ENCODE measurements at places on chromosomes 3 and 15. TPM values are rescaled to one million over a fixed set of nuclear protein-coding genes. Genes with fewer than 3 reads are reported as not detected.
A peak's percentile ranks its signal among the peaks of the same experiment; 100 is the strongest.

DNA sequence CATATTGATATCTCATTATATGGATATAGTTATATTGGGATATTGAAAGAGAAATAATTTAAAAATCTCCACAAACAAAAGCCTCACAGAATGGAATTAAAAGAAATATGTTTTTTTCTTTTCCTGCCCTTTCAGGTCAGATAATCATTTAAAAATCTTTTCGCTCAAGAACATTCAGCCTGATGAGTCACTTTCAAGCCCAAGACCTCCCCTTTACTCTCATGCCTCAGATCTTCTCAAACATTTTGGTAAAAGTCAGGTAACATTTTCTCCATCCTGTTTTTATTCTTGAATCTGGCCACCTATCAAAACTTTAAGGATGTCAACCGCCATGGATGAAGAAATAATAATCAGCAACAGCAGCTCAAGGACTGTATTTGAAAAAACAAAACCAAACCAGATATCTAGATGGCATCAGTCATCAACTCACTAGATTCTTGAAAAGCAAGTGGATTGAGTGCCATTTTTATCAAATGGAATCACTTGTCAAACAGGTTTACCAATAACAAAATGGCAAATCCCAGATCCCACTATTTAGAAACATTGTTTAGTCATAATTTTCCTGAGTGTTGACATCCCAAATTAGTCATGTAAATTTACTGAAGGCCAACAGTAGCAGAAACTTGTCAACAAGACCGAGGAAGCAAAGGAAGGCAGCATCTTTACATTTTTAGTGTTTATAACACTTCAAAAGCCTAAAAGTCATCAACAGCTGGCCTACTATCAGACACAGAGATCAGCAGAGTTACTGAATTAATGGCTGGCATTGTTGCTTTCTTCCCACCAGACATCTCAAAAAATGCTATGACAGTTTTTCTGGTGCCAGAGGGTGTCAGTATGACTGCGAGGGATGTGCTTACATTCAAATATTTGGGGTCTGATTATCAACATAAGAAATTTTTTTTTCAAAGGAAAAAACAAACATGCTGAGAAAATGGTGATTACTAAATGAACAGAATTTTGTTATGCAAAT is 444.7 kb downstream of the MAGI1 start:
- DNase-seq: no peak
- H3K4me1 ChIP-seq: no peaks in the 10 kb centered on the region
- no peak overlapping the region for H3K4me3 ChIP-seq
- H3K27ac ChIP-seq: no peak overlapping the region

Gene GHSR
- total RNA-seq: not detected

GRCh38 chr3:123730829-123731228 is 146.0 kb upstream of the HACD2 start:
- no peaks in the 10 kb centered on the region for H3K4me1 ChIP-seq
- no peak overlapping the region for H3K27ac ChIP-seq
- no peak overlapping the region for H3K4me3 ChIP-seq

DNA sequence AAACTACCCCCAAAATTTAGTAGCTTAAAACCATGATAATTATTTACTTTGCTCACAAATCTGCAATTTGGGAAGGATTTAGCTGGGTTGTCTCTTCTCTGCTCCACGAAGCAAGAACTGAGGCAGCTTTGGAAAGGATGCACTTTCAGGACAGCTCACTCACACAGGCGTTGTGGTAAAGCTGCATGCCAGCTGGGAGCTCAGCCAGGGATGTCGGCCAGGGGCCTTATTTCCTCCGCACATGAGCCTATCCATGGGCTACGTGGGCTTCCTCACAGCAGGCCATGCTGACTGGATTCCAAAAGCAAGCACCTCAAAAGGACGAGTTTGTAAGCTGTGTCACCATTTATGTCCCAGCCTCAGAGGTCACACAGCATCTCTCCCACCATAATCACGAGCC is 301.3 kb upstream of the IGF1R start:
- no peak for DNase-seq
- H3K36me3 ChIP-seq: no peaks in the 10 kb centered on the region

Gene LINGO1
- not detected for total RNA-seq

- H3K27me3 ChIP-seq: no peaks in the 10 kb centered on the region
- no peak overlapping the region for H3K4me3 ChIP-seq
- no peak for DNase-seq
- H3K4me1 ChIP-seq: no peaks in the 10 kb centered on the region
- no peak overlapping the region for H3K27ac ChIP-seq
- no peaks in the 10 kb centered on the region for H3K36me3 ChIP-seq
Measured at GRCh38 chr3:79367803-79368202, 400.0 kb downstream of the ROBO1 start.

- H3K4me3 ChIP-seq: no peak overlapping the region
- no peak overlapping the region for H3K27ac ChIP-seq
Measured at GRCh38 chr3:165523801-165524200, 313.4 kb downstream of the BCHE start.

- DNase-seq: no peak
- no peaks in the 10 kb centered on the region for H3K36me3 ChIP-seq
- H3K4me1 ChIP-seq: no peaks in the 10 kb centered on the region
- no peaks in the 10 kb centered on the region for H3K27me3 ChIP-seq
- H3K27ac ChIP-seq: no peak overlapping the region
Measured at GRCh38 chr3:108528459-108529252, 18.3 kb upstream of the MYH15 start.

Gene LMAN1L
- not detected for total RNA-seq

DNA sequence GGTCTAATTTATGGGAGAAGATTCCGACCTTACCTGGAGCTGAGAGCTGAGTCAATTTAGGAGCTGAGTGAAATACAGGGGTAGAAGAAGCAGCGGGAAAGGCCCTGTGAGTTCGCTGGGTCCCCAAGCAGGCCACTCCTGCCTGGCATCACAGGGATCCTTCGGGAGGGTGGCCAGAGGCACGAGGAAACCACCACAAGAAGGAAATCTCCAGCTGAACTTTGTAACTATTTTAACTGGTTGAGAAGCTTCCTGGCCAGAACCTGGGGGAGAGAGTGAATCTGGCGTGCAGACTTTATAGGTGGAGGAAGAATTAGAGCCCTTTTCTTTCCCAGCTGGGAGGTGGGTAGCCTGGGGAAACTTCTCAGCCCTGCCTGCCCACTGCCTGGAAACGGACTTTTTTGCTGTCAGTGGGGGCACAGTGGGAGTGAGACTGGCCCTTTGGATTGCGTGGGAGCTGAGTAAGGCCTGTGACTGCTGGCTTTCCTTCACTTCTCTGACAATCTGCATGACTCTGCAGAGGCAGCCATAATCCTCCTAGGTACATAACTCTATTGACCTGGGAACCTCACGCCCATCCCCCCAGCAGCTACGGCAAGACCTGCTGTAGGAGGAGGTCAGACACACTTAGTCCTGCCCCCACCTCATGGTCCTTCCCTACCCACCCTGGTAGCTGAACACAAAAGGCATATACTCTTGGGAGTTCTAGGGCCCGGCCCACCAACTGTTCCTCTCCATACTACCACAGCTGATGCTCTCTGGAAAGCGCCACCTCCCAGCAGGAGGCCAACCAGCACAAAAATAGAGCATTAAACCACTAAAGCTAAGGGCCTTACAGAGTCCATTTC is 340.7 kb downstream of the CNTN3 start:
- no peak overlapping the region for H3K4me3 ChIP-seq
- no peaks in the 10 kb centered on the region for H3K27me3 ChIP-seq
- H3K27ac ChIP-seq: no peak overlapping the region
- H3K4me1 ChIP-seq: no peaks in the 10 kb centered on the region
- DNase-seq: no peak

Gene CCDC33
- total RNA-seq: not detected

GRCh38 chr3:8503461-8503860 is 1.8 kb downstream of the LMCD1 start:
- no peaks in the 10 kb centered on the region for H3K36me3 ChIP-seq
- DNase-seq: no peak
- H3K27ac ChIP-seq: peak overlapping the region; percentile 43
- H3K27me3 ChIP-seq: no peaks in the 10 kb centered on the region

Gene PFKFB4
- total RNA-seq: 14.0 TPM

- H3K36me3 ChIP-seq: no peaks in the 10 kb centered on the region
- DNase-seq: no peak
- H3K27ac ChIP-seq: no peak overlapping the region
- H3K4me3 ChIP-seq: no peak overlapping the region
- H3K4me1 ChIP-seq: no peaks in the 10 kb centered on the region
- H3K27me3 ChIP-seq: no peaks in the 10 kb centered on the region
Measured at GRCh38 chr3:191262650-191263049, 63.6 kb downstream of the OSTN start.

DNA sequence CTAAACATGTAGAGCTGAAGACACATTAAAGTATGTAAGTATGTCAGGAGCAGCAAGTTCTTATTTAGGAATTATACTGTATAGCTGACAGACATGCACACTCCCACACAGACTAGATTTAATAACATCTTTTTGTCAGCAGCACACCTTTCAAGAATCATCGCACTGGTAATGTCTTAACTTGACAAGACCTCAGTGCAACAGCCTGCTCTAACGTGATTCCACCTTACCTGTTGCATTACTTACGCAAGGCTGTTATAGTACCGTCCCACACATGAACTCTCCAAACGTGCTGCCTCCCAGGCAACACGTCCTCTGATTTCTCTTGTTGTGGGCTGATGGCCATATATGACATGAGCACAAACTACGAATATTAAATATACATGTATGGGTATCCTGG is 11.9 kb downstream of the CHRM5 start:
- H3K27me3 ChIP-seq: no peaks in the 10 kb centered on the region
- no peaks in the 10 kb centered on the region for H3K36me3 ChIP-seq
- no peaks in the 10 kb centered on the region for H3K4me1 ChIP-seq
- no peak for DNase-seq
- no peak overlapping the region for H3K4me3 ChIP-seq
- H3K27ac ChIP-seq: no peak overlapping the region

GRCh38 chr15:90033448-90033847 is 32.3 kb downstream of the ZNF710 start:
- no peak for DNase-seq
- no peaks in the 10 kb centered on the region for H3K36me3 ChIP-seq
- H3K4me3 ChIP-seq: no peak overlapping the region
- H3K27me3 ChIP-seq: no peaks in the 10 kb centered on the region
- H3K4me1 ChIP-seq: peaks cover 11% of the 10 kb centered on the region

GRCh38 chr3:12966847-12967605 is 106.2 kb downstream of the IQSEC1 start:
- no peaks in the 10 kb centered on the region for H3K36me3 ChIP-seq
- H3K4me1 ChIP-seq: peaks cover 47% of the 10 kb centered on the region
- H3K27ac ChIP-seq: peak overlapping the region; percentile 81
- H3K4me3 ChIP-seq: peak overlapping the region; percentile 45
- DNase-seq: no peak

DNA sequence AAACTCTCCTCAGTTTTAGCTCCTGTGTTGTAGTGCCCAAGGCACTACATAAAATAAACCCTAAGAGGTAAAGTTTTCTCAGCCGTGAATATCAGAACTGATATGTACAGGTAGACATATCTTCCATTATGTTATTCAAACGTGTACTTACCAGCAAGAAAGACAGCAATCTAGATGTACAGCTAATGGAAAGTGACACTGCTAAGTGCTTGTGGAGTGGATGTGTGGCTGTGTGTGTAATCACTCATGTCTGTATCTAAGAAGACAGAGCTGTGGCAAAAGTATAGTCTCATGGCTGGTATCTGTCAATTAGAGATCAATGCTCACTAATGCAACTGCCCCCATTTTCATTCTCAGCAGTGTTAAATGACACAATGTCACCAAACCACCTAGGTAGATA is 101.3 kb downstream of the FMN1 start:
- H3K27ac ChIP-seq: no peak overlapping the region
- peaks cover 3% of the 10 kb centered on the region for H3K4me1 ChIP-seq
- H3K27me3 ChIP-seq: no peaks in the 10 kb centered on the region

- H3K27ac ChIP-seq: no peak overlapping the region
- H3K4me1 ChIP-seq: no peaks in the 10 kb centered on the region
- no peak for DNase-seq
Measured at GRCh38 chr15:66993874-66994696, 71.3 kb upstream of the SMAD3 start.

DNA sequence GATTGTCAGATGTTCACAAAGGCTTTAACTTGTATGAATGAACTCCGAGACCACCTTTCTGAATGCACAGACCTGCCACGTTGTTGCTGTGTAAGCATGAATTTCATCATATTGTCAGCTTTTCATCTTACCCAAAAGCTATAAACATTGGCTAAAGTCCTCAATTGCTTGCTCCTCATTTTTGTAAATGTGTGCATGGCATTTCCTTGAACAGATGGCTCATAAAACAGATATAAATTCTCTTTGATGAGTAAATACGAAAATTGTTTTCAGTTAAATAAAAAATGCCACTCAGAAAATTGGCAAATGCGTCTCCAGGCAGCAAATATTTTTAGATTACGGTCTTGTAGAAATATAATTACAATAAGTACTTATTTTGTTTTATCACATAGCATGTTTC is 226.0 kb upstream of the NDN start:
- no peaks in the 10 kb centered on the region for H3K4me1 ChIP-seq
- no peaks in the 10 kb centered on the region for H3K36me3 ChIP-seq
- H3K27me3 ChIP-seq: no peaks in the 10 kb centered on the region
- no peak overlapping the region for H3K4me3 ChIP-seq
- no peak overlapping the region for H3K27ac ChIP-seq

GRCh38 chr3:58469096-58469495 is 22.8 kb upstream of the KCTD6 start:
- H3K36me3 ChIP-seq: no peaks in the 10 kb centered on the region
- no peaks in the 10 kb centered on the region for H3K4me1 ChIP-seq
- no peaks in the 10 kb centered on the region for H3K27me3 ChIP-seq
- no peak overlapping the region for H3K27ac ChIP-seq
- DNase-seq: no peak

DNA sequence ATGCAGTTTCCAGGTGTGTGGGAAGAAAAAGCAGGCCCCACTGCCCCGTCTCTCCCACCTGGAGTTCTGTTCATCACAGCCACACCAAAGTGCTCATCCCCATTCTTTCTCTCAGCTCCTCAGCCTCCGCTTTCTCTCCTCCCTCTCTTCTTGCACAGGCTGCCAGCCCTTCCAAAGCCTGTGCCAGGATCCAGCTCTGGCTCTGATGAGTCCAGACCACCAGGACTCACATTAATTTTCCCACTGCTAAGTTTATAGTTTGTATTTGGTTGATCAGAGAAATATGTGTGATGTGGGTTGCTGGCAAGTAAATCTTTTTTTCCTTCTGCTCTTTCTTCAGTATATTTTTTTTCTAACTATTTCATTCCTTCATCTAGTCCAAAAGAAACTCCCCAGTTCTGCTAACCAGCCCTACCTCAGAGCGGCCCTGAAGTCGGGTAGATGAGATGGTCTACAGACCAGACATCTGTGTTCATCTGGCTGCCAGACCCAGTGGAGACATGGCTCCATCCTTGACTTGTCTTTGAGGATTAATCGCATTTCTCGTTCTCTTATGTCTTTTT is 49.8 kb downstream of the BOC start:
- H3K36me3 ChIP-seq: no peaks in the 10 kb centered on the region
- H3K4me1 ChIP-seq: no peaks in the 10 kb centered on the region
- H3K27ac ChIP-seq: peak overlapping the region; percentile 59
- no peak for DNase-seq
- no peaks in the 10 kb centered on the region for H3K27me3 ChIP-seq

All from Peyer's patch (tissue), 4 donors.